Body of pancreas (tissue), 4 donors: ENCODE measurements at places on chromosomes 5 and 9. TPM values are rescaled to one million over a fixed set of nuclear protein-coding genes. Genes with fewer than 3 reads are reported as not detected.

DNA sequence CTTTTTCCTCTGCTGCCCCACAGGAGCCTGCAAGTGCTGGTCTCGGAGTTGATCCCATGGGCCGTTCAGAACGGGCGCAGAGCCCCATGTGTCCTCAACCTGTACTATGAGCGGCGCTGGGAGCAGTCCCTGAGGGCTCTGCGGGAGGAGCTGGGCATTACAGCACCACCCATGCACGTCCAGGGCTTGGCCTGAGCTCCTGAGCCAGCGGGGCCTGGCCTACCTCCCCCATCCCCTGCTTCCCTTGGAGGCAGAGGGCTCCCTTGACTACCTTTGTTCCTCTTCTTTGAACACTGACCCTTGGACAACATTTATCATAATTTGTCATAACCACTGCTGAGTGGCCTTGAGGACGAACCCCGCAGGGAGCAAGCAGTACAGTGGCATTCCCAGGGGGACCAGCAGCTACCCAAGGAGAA, 6.9 kb upstream of the SLC27A4 start:
- no peaks in the 10 kb centered on the region for H3K4me1 ChIP-seq
- H3K36me3 ChIP-seq, result no peaks in the 10 kb centered on the region
- H3K4me3 ChIP-seq, result no peak overlapping the region
- H3K27ac ChIP-seq, result no peak overlapping the region
- no peak for DNase-seq
- no peaks in the 10 kb centered on the region for H3K27me3 ChIP-seq

GRCh38 chr5:82538339-82539034, 260.3 kb upstream of the RPS23 start:
- H3K36me3 ChIP-seq, result no peaks in the 10 kb centered on the region
- no peak overlapping the region for H3K27ac ChIP-seq
- no peaks in the 10 kb centered on the region for H3K4me1 ChIP-seq
- H3K27me3 ChIP-seq, result no peaks in the 10 kb centered on the region

DNA sequence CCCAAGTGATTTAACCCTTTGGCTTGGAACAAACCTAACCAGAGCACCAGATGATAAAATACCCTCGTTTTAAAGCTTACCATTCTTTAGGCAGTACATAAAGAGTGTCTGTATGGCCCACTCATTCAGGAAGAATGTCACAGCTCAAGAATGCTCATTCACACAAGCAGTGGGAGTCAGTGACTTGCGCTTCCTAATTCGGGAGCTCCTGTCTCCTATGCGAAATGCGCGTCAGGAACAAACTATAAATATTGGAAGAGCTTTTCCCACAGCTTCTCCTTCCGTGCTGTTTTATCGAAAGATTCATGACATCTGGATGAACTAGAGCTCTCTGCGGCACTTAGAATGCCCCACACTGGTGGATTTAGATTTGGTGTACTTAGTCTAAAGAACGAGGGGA, 66.6 kb downstream of the NTRK2 start:
- DNase-seq, result no peak
- H3K27me3 ChIP-seq, result no peaks in the 10 kb centered on the region
- no peaks in the 10 kb centered on the region for H3K36me3 ChIP-seq
- H3K4me1 ChIP-seq, result no peaks in the 10 kb centered on the region
- H3K27ac ChIP-seq, result no peak overlapping the region

- DNase-seq, result no peak
- H3K27ac ChIP-seq, result no peak overlapping the region
- no peak overlapping the region for H3K4me3 ChIP-seq
- H3K36me3 ChIP-seq, result no peaks in the 10 kb centered on the region
- no peaks in the 10 kb centered on the region for H3K27me3 ChIP-seq
- no peaks in the 10 kb centered on the region for H3K4me1 ChIP-seq
Measured at GRCh38 chr5:129051283-129051682, 43.3 kb upstream of the ISOC1 start.

- H3K36me3 ChIP-seq, result no peaks in the 10 kb centered on the region
- no peaks in the 10 kb centered on the region for H3K27me3 ChIP-seq
- DNase-seq, result peak; percentile 33
- H3K4me1 ChIP-seq, result no peaks in the 10 kb centered on the region
- no peak overlapping the region for H3K27ac ChIP-seq
Measured at GRCh38 chr9:101727612-101728524, 10.6 kb downstream of the GRIN3A start.

- H3K4me1 ChIP-seq, result peaks cover 38% of the 10 kb centered on the region
- H3K4me3 ChIP-seq, result no peak overlapping the region
- no peak for DNase-seq
- H3K27me3 ChIP-seq, result no peaks in the 10 kb centered on the region
- no peaks in the 10 kb centered on the region for H3K36me3 ChIP-seq
Measured at GRCh38 chr5:34480810-34481528, 175.2 kb upstream of the RAI14 start.

- H3K4me3 ChIP-seq, result no peak overlapping the region
- H3K4me1 ChIP-seq, result no peaks in the 10 kb centered on the region
- peak; percentile 49 for DNase-seq
Measured at GRCh38 chr5:84274585-84275468, 109.9 kb downstream of the EDIL3 start.

DNA sequence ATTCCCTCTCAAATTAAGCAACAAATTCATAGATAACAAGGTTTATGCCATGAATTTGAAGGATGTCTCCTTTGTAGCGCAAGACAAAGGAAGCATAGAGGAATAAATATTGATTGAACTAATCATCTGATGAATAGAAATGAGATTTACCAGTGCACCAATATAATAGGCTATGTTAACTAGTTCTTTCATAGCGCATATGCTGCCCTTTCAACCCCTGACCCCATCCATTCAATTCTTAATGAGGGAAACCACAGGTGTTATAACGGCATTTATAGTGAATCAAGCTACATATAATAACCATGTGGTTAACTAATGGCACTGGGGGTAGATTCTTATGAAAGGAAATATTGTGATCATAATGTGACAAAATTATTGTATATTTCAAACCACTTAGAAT, 6.5 kb downstream of the RORB start:
- H3K4me1 ChIP-seq, result peaks cover 20% of the 10 kb centered on the region
- H3K36me3 ChIP-seq, result no peaks in the 10 kb centered on the region
- no peak for DNase-seq
- H3K27me3 ChIP-seq, result peaks cover 5% of the 10 kb centered on the region
- H3K4me3 ChIP-seq, result no peak overlapping the region

DNA sequence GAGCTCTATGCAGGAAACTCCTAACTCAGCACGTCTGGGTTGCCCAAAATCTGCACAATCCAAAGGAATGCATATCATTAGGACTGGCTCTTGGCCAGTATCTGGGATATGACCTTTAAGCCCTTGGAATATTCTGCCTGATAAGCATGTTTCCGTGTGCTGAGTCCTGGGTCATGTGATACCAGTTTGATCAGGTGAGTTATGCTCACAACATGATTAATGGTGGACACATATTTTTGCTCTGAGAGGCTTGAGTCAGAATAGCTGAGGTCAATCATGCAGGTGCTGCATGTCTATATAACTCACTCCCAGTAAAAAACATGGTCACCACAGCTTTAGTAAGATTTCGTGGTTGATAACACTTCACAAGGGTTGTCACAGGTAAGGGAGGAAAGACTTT, 408.8 kb downstream of the YTHDC2 start:
- no peaks in the 10 kb centered on the region for H3K27me3 ChIP-seq
- no peak overlapping the region for H3K27ac ChIP-seq
- no peak for DNase-seq
- no peak overlapping the region for H3K4me3 ChIP-seq
- no peaks in the 10 kb centered on the region for H3K36me3 ChIP-seq

GRCh38 chr5:181203093-181203711, 1.8 kb downstream of the TRIM7 start:
- H3K27ac ChIP-seq, result no peak overlapping the region
- no peak for DNase-seq
- no peaks in the 10 kb centered on the region for H3K27me3 ChIP-seq
- H3K36me3 ChIP-seq, result no peaks in the 10 kb centered on the region

- DNase-seq, result no peak
- no peaks in the 10 kb centered on the region for H3K36me3 ChIP-seq
- no peaks in the 10 kb centered on the region for H3K27me3 ChIP-seq
Measured at GRCh38 chr5:110840347-110840960, 101.6 kb downstream of the SLC25A46 start.

The EIF4E1B gene
- total RNA-seq, result 11.5 TPM

The PCDHAC2 gene
- total RNA-seq, result 2.3 TPM

The KIF4B gene
- 0.26 TPM for total RNA-seq

The CDC25C gene
- total RNA-seq, result not detected

The PLCXD3 gene
- 3.9 TPM for total RNA-seq
